ENCODE measurements at places on chromosomes 1 and 21.

DNA sequence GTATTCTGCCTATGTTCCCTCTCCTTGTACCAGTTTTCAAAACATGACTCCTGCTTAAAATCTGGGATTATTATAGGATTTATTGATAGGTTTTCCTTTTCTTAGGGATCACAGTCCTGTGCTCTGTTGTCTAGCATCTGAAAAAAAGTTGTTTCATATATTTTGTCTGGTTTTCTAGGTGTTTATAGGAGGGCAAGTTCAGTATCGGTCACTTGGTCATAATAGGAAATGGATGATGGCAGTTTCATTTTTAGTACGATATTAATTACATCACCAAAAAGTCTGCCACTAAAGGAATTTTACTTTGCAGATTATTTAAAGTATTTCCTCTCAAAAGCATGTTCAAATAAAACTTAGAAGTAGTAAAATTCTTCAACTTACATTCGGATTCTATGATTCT, 94.4 kb downstream of the RASAL2 start:
- no peak for DNase-seq

GRCh38 chr1:85421179-85421578, 43.8 kb downstream of the DDAH1 start:
- no peak for DNase-seq

DNA sequence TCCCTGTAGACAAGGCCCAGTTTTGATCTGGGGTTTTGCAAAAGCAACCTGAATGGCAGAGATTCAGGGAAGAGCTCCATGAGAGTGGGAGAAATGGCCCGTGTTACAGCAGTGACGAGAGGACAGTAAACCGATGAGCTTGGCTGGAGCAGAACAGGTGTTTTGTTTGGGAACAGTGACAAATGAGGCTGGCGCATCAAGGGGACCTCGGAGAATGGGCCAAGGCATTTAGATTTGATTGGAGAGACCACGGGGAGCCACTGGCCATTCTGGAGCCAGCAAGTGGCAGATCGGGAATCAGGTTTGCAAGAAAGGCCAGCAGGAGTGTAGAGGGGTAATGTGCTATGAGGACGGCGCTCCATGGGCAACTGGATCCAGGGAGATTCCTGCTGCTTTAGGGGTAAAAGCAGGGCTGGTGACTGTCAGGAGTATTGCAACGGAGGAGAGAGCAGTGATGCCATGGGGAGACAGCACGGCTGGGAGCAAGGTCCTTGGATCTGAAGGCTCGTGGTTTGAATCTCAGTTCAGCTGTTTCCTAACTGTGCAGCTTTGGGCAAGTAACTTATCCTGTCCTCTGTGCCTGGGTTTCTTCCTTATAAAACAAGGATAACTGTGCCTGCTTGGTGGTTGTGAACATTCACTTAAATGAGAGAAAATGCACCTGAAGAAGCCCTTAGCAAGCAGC, 9.9 kb upstream of the KLHDC7A start:
- no peak for DNase-seq

DNA sequence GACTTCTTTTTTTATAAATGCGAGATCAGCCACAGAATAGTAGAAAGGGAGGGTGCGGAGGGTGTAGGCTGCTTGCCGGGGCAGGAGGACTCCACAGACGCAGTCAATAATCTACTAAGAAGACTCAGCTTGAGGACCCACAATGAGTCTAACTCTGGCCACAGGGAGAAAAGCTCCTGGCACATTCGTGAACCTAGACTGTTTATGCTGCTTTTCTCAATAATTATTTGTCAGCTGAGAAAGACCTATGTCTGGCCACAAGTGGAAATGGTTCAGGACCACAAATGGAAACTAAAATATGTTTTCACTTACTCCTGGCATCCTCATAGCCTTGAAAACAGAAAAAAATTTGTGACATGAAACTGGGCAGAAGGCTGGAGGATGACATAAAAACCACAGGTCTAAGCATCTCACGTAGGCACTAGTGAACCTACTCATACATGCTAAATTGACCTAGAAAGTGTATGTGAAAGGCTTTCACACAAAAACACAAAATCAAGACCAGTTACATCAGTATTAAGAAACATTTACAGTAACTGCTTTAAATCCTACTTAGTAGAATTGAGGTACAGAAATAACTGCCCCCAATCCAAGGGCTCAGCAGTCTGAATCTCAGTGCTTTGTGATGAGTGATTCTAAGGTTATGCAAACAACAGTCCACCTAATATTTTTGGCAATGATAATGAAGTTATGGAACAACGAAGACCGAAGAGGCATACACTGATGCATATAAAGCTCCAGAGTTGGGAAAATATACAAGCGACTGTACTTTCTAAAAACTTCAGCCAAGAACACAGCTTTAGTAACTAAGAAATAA, 159.5 kb downstream of the SLC45A1 start:
- no peak for DNase-seq

- DNase-seq, result no peak
Observed at GRCh38 chr1:201269281-201269680, 14.0 kb upstream of the PKP1 start.

DNA sequence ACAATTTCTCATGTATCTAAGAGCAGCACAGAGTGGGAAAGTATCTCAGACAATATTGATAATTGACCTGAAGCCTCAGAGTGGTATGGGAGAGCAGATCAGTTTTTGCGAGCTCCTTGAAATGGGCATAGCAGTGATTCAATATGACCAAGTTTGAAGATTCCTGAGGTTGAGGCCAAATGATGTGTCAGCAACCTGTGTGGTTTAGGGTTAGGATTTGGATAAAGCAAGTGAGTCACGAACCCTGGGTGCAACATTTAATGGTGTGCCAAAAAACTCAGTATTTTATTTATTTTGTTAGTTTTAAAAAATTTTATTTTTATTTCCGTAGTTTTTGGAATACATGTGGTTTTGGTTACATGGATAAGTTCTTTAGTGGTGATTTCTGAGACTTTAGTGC, 92.5 kb upstream of the C21orf91 start:
- no peak for DNase-seq

Measured in CD14-positive monocyte (primary cell).